Pons (tissue), 1 donor: ENCODE measurements at places on chromosomes 7 and 10.

DNA sequence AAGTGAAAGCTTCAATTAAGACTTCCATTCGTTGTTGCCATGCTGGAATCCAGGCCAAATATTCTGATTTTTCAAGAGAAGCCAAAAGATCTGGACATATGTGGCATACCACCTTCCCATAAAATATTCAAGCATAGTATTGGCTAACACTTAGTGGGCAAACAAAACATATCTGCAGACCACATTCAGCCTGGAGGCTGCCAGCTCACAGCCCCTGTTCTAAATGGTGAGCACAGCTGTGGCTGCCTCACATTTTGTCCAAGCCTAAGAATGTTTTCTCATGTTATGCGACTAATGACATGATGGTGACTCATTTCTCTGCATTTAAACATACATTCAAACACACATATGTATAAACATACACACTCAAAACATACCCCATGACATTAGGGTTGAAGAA lies 10.6 kb upstream of the CALU start:
- DNase-seq = no peak

GRCh38 chr7:79548727-79549126 lies 95.3 kb upstream of the MAGI2 start:
- DNase-seq = peak; percentile 55

GRCh38 chr7:51315393-51316261 lies 982 bp downstream of the COBL start:
- DNase-seq = peak; percentile 81

GRCh38 chr10:101535949-101536348 lies 52.1 kb downstream of the POLL start:
- no peak for DNase-seq

GRCh38 chr10:34830217-34830822 lies 15.2 kb upstream of the PARD3 start:
- DNase-seq = no peak

- DNase-seq = no peak
Observed at GRCh38 chr7:152467225-152467624, 31.4 kb upstream of the KMT2C start.

DNA sequence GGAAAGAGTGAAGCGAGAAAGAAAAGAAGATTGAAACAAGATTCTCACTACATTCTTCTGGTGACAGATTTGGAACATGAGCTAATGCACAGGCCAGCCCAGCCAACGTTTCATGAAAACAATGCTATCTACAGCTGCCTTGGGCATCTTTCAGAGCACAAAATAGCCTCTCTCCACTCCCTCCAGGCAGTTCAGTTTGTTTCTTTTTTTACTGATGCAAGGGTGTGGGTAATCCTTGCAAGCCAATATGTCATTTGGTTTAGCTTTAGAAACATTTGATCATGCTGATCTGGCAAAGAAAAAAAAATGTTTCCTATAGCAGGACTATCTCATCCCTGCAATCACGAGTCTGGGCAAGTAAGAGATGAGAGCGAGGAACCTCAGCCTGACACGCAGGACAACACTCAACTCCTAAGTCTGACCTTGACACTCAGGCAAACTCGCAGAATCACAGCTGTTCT lies 35.9 kb downstream of the SVIL start:
- peak; percentile 25 for DNase-seq

GRCh38 chr7:44261240-44261639 lies 60.5 kb downstream of the YKT6 start:
- no peak for DNase-seq

- DNase-seq = no peak
Observed at GRCh38 chr10:19194866-19195265, 146.3 kb downstream of the MALRD1 start.

DNA sequence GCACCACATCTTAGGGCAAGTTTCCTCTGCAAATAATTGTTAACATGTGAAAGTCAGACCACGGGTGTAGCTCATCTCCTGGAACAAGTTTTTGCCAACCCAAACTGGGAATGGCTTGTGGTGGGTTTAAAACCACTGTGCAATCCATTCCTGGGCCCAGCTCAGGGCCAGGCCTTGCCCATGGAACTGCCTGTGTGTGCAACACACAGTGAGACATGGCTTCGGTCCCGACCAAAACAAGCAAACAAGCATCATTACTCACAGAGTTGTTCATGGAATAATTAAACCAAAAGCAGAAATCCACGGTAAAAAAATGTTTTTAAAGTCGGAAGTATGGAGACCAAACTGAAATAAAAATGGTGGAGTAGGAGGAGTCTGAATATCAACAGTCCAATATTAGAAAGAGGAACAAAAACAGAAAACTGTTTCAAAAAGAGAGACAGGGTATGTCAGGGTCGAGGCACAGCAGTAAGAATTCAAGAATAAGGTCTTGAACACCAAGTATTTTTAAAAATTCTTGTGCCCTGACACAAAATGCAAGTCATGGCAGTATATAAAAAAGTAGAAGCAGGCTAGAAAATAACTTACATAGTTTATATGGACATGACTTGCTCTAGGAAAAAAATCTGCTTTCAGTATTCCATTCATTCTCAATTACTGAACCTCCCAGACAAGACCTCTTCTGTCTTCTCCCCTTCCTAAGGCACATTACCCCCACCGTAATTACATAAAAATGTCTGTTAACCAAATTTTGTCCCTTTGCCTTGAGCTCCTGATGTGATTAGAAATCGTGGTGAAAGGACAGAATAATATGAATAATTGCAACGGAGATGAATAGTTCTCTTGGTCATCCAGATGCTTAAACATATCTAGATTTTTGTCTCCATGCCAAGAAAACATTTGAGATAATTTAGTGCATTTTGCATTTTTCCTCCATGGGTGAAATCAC lies 88.4 kb downstream of the FAS start:
- DNase-seq = no peak

DNA sequence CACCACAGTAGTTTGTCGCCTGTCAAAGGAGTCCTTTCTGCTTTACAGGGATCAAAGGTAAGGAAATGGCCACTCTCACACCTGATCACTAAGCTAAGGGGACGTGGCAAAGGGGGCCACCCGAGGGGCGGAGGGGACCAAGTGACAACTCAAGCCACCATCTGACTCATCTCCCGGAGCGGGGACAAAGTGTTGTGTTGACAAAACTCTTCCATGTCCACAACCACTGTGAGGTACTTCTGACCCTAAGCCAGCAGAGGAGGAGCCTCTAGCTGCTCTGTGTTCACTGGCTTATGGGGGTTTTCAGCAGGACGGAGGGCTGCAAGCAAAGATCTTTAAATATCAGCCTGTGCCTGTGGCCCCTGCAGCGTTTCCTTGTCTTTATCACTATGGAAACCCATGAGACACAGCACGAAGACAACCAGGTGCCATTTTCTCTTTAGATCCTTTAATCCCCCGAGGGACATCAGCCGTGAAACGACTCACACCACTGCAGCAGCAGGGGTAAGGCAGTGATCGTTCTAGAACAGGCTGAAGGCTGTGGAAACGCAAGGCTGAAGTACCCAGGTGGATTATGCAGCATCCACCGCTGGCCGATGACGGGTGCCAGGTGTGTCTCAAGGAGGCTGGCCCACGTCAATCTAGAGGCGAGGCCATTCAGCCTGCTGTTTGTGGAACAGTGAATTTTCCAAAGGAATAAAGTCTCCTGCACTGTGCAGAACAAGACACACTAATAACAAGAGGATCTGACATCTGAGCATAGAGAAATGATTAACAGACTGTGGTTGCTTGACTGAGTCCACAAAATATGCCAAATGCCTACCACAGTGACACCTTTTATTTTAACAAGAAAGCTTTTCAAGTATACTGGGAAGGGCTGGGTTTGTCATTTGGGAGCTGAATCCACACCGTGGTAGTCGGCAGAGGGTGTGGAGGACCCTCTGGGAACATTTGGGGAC lies 26.6 kb upstream of the DDC start:
- no peak for DNase-seq

DNA sequence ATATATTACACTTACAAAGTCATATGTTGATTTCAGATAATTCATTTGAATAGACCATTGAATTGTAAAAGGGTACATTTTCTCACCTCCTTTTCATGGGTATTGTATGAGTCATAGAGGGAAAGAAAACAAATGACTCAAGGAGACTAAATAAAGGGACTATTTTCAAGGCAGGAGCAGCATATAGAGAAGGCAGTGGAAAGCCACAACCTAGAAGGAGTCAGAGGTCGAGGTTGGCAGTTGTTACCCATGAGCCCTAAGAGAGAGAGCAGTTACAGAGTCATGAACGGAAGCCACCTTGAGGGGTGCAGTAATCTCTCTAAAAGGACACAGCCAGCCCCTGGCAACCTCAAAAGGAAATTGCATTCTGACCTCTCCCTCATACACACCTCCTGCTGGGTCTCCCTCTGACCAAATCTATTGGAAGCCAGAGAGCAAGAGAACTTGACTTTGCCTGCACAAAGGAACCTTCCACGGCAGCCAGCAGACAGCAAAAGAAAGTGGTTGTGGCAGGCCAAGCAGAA lies 137.9 kb downstream of the GRM8 start:
- no peak for DNase-seq

DNA sequence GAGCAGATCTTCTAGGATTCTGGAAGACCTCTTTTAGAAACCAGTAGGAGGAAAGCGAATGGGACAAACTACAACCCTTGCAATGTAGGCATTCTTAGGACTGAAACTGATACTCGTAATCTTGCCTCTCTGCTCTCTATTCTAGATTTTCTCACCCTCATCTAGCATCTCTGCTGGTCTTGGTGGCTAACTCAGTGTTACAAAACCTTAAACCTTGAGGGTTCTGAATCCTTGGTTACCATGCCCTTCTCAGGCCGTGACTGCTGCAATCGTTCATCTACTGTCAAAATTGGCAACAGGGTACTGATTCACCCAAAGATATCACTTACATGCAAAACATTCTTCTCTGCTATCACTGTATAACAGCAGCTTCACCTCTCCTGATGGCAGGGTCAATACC lies 55.2 kb downstream of the SAMD9 start:
- DNase-seq = no peak

DNA sequence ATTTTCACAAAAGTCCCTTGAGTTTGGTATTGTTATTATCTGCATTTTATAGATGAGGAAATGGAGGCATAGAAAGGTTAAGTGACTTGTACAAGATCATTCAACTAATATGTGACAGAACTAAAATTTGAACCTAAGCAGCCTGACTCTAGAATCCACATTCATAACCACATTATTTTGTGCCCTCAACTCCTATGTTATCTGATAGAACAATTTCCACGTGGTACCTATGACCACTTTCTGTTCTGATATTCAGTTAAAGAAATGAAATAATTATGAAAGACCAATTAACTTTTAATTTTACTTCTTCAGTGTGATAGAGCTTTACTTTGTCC lies 17.5 kb downstream of the BCAP29 start:
- no peak for DNase-seq

GRCh38 chr10:77461636-77462296 lies 175.8 kb downstream of the KCNMA1 start:
- no peak for DNase-seq

DNA sequence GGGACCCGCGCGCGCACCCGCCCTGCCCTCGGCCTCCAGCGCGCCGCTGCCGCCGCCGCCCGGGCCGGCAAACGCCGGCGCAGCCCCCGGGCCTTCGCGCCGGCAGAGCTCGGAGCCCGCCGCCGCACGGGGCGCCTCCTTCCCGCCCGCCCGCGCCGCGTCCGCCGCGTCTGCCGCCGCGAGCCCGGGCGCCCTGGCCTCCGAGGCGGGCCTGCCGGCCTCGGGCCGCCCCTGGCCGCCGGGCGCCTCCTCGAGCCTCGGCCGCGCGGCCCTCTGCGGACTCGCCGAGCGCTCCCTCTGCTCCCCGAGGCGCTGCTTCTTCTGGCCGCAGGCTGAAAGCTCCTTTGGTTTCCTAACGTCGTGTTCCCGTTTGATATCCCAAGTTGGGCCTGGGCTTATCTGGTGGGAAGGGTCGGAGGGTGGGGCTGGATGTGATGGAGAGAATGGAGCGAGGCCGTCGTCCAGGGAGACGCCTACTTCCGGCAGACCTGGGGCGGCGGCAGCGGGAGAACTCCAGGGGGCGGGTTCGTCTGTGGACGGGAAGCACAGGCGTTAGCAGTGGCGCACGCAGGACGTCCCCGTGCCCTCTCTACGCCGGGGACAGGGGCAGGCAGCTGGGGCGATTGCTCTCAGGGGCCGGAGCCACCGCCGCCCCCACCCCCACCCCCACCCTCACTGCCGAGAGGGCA lies 221.0 kb downstream of the PHTF2 start:
- peak; percentile 80 for DNase-seq

DNA sequence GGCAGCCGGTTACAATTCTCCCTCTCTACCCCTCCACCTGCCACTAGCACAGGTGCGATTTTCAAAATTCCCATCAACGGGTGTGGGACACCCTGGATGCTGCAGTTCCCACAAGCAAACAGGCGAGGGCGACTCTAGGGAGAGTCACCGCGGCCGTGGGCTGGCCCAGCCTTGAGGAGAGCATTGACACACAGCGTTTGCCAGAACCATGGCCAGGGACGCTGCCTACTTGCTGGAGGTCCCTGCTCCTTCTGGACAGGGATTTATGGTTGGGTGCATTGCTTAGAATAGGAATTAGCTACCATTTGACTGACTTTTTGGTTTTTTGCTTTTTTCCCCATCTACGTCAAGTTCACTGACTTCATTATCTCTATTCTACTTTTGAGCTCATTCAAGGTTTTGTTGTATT lies 19.0 kb upstream of the CLDN4 start:
- DNase-seq = peak; percentile 5

DNA sequence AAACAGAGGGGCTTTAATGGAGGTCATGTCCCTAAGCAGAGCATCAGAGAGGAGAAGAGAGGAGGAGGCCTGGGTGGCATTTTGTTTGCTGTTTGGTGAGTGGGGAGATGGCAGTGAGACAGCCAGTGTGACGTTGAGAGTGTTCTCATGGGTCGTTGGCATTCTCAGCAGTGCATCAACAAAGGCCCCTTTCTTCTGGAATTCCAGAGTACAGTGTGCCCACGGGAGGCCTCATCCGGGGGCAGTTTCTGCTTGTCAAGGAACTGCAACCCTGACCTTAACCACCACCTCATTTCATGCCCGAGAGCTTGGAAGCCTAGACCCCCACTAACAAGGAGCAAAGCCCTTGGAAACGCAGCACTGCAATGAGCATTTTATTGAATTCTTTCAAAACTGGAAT lies 92.9 kb downstream of the CELF2 start:
- peak; percentile 50 for DNase-seq

DNA sequence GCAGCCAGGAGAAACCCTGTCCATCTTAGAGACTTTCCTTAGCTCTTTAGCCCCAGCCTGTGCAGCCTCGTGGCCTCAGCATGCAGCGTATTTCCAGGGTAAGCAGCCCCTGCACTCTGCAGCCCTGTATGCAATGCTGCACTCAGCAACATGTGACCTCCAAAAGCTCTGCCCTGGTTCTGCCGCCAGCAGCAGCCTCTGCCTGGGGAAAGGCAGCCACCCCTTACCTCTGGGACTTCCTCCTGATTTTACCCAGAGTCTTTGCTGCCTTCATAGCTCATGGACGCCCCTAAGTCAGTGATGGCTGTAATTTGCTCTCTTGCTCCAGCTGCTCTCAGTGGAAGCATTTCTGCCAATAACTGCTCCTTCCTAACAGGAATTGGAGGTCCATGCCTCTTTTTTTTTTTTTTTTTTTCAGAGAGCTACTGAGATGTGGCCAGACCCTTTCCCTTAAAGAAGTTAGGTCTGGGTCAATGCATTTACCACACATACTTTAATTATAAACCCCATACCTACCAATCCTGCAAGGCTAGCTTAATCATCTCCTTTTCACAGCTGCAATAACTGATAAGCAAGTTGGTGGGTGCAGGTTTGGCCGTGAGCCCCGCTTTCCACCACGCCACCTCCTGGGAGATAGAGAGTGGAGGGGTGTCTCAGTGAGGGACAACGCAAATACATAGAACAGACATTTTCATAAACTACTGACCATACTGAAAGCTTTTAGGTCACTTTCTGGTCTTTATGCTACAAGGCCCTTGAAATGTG lies 71.7 kb downstream of the RAMP3 start:
- no peak for DNase-seq

GRCh38 chr10:27568196-27569175 lies 64.4 kb downstream of the RAB18 start:
- DNase-seq = no peak

- no peak for DNase-seq
Observed at GRCh38 chr10:108789336-108789735, 1134.0 kb downstream of the XPNPEP1 start.
